Activated naive CD4-positive, alpha-beta T cell treated with Interleukin-2 at 50 U/mL for 16 hours (primary cell): ENCODE measurements at places on chromosomes 7 and 10.
A peak's percentile ranks its signal among the peaks of the same experiment; 100 is the strongest.

DNA sequence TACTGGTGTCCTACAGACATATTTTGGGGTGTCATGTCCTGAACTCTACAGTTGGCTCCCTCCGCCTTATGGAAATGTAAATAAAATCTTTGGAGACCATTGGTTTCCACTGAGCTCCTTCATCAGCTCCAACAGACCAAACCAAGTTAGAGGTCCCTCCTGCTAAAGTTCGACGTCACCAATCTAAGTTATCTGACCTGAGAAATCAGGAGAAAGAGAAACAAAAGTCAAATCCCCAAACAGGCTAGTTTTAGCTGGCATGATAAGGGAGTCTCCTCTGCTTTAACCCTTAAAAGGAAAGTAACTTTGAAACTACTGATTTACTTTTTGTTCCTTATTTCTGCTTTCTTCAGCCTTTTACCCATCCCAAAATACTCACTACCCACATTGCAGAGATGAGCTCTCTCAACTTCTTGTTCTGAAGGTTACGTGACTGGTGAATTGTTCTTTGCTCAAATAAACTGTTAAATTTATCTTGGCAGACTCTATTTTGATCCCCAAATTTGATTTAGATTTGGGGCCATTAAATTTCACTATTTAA, 39.9 kb downstream of the AVL9 start:
- DNase-seq: no peak

GRCh38 chr7:128129224-128129864, 98.1 kb upstream of the LRRC4 start:
- DNase-seq: no peak

GRCh38 chr7:28621369-28621841, 209.1 kb downstream of the CREB5 start:
- no peak for DNase-seq

GRCh38 chr10:24384954-24385353, 176.0 kb downstream of the KIAA1217 start:
- DNase-seq: no peak

GRCh38 chr10:133126431-133127290, 33.4 kb upstream of the KNDC1 start:
- DNase-seq: no peak

DNA sequence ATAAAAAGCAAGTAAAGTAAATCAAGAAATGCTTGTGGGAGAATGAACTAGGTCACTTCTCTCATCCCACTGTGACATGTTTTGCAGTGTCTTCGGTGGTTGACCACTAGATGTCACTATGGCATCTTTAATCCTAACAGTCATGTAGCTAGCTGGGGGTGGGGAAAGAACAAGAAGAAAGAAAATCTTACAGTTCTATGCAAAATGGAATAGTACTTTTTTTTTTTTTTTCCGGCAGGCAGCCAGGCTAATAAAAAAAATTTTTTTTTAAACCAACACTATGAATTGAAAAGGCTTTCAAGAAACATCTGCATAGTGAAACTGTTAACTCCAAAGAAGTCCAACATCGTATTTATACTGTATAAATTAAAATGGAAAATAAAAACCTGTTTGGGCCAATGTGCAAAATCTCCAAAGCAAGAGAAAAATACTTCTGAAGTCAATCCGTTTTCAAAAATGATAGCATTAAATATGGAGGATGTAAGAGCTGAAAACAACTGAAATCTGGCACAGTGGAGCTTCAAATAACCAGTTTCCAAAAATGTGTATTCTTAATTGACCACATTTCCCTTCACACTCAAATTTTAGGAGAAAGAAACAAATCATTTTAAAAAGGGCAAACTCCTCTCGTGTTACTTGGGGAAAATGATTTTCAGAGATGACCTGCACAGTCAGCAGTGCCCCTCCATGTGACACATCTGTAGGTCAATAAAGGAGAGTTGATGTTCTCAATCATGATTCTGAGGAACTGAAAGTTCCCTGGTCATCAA, 38.5 kb downstream of the CDK1 start:
- DNase-seq: peak; percentile 11

DNA sequence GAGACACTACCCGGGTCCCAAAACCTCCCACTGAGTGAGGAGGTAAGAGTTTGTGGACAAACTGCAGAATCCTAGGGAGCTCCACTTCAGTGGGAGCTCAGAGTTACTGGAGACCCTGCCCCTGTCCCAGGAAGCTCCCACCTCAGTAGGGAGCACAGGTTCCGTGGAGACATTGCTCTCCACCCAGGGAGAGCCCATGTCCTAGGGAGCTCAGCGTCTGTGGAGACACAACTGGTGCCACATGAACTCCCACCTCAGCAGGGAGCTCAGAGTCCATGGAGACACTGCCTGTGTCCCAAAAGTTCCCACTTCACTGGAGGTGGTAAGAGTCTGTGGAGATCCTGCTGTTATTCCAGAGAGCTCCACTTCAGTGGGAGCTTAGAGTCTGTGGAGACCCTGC, 6.3 kb downstream of the MYO1G start:
- DNase-seq: no peak

DNA sequence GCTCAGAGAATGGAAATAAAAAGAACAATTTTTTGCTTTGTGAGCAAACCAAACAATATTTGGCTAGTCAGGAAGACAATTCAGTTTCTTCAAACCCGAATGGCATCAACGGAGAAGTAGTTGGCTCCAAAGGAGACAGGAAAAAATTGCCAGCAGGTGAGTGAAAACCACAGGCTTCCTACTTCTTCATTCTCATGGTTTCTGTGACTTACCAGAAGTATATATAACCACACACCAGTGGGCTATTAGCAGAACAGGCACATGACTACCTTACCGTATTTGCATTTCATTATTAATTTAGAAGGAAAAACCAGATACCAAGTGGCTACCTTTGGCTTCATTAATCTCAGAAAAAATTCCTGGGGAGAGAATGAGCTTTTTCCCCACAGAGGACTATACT, 8.8 kb downstream of the TDRD1 start:
- no peak for DNase-seq

- DNase-seq: no peak
Measured at GRCh38 chr7:56447864-56448693, 331.9 kb upstream of the NUPR2 start.

DNA sequence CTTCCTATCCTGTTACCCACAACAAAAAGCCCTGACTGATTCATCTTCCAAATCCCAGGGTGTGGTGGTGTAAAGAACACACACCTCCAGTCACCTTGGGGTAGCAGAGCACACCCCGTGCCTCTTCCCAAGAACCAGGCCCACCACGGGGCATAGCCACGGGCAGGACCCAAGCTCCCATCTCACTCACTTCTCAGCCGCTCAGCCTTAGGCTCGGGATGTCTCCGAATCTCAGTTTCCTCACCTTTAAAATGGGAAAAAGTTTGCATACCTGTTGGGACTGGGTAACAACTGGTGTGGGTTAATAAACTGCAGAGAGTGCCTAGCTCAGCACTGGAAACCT, 139.0 kb downstream of the FGFR2 start:
- DNase-seq: no peak

- no peak for DNase-seq
Measured at GRCh38 chr10:17512341-17513001, 58.1 kb upstream of the ST8SIA6 start.

- DNase-seq: no peak
Measured at GRCh38 chr10:113486531-113486930, 66.3 kb upstream of the HABP2 start.

GRCh38 chr7:98085674-98086073, 21.0 kb upstream of the LMTK2 start:
- no peak for DNase-seq

DNA sequence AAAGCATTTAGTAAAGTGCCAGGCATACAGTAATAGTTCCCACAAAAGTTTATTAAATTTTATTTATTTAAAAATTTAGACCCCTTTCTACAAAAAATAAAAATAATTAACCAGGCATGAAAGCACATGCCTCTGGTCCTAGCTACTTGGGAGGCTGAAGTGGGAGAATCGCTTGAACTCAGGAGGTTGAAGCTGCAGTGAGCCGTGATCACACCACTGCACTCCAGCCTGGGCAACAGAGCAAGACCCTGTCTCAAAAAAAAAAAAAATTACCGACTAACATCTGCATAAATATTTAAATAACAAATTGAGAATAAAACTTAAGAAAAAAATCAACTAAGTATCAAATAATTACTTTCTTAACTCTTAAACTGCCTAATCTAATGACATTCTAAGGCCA, 64.3 kb upstream of the TRIM24 start:
- DNase-seq: no peak

DNA sequence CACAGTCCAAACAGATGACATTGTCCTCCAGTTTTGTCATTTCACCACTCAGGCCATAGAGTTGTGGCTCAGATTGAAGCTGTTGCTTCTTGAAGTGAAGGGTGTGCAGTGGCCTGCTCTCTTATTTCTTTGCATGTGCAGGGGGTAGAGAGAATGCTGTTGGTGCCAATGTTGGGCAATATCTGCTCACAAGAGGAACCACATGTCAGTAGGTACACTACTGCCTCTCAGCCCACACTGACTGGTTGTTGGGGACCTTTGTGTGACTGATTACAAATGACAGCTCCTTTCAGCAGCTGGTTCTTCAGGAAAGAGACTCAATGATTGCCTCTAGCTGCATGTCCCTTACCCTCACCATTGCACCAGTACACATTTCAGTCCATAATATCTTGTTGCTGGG, 21.9 kb upstream of the SFTPA1 start:
- DNase-seq: no peak

DNA sequence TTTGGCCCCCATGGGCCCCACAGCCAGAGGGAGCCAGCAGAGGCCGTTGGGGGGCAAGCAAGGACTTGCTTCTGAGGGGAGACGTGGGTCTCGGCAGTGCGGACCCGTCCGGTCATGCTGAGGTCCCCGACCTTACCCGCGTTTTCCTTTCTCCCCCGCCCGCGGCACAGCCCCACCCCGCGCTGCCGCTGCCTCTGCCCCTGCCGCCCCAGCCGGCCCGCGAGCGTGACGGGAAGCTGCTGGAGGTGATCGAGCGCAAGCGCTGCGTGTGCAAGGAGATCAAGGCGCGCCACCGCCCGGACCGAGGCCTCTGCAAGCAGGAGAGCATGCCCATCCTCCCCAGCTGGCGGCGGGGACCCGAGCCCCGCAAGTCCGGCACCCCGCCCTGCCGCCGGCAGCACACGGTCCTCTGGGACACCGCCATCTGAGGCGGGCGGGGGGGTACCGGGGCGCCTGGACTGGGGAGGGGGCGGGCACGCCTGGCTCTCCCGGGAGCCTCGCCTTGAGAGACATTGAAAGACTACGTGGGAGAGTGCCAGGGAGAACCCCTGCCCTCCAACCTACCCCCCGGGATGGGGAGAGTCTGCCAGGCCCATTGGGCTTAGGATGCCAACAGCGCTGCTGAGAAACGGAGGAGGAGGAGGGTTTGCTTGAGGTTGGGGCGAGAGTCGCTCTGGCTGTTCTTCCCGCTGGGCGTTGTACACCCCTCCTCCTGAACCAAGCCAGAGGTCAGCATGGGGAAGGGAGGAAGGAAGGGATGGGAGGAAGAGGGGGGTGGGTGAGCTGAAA, 9.9 kb downstream of the NYAP1 start:
- DNase-seq: peak; percentile 61

DNA sequence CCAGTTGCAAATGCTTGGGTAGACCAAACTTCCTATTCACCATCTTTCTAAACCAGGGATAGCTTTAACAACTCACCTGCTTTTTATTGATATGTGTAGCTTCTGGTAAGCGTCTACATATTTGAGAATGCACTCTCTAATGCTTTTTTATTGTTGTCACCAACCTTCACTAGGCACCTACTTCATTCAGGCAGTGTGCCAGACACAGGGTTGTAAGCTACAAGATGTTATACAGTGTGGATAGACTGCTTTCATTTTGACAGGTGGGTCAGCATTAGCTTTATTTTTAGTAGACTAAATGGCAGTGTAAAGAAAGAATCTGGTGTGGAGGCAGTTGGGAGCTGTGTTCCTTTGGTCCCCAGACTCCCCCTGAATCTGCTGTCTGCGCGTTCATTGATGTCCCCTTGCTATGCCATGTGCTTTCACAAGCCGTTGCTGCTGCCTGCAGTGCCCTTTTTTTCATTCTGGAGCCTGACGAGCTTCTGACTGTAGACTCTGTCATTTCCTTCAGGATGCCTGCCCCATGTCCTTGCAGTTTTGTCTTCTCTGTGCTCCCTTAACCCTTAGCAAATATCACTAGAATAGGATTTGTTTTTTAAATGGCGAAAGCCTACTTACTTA, 32.1 kb downstream of the NRF1 start:
- no peak for DNase-seq

GRCh38 chr7:44667190-44667589, 60.8 kb downstream of the OGDH start:
- DNase-seq: no peak

GRCh38 chr10:27153845-27154193, 365 bp downstream of the YME1L1 start:
- no peak for DNase-seq

GRCh38 chr10:119275085-119275484, 67.7 kb downstream of the GRK5 start:
- no peak for DNase-seq

DNA sequence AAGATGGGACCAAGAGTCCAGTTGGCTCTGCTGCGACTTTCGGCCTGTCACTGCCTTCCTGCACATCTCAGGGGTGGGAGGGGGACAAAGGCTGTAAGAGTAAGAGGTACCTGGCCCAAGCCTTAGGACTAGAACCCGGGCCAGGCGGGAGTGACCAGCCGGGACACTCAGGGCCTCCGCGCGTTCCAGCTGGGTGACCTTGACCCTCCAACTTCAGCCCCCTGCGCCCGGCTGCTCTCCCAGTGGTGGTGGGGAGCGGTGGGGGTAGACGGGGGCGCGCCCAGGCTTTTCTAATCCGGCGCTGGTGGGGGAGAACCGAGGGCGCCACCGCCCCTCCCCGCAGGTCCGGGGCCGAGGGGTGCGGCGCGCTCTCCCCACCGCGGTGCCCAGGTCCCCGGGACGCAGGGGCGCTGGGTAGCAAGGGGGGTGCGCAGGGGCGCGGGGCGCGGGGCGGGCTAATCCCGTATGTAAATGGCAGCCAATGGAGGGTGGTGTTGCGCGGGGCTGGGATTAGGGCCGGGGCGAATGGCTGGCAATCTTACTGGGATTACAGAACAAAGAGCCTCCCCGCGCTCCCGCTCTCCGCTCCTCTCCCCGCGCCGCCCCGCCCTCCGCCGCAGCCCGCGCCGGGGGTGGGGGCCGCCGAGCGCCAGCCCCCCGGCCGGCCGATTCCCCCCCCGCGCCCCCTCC, at the start of gene GTF2IRD1:
Gene GTF2IRD1, plus strand, starts transcription at position 585 of the 690 bp plus-strand sequence. CDS start 54,175 bp downstream, outside the sequence.
- DNase-seq: peak; percentile 54

GRCh38 chr10:4131407-4132215, 346.6 kb upstream of the KLF6 start:
- DNase-seq: peak; percentile 32

DNA sequence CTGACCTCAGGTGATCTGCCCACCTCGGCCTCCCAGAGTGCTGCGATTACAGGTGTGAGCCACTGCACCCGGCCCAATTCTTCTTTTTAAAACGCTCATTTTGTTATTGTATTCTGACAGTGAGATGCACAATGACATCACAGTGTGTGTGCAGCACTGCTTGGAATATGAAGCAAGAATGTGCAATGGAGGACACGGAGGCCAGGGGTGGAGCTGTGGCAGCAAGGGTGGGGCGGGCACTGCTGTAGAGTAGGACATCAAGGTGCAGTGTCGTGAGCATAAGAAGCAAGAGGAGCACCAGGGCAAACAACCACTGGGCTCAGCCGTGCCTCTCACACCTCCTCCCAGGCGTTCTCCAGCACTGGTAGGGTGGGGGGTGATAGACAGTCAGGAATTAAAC, 26.8 kb upstream of the GRID1 start:
- no peak for DNase-seq

- no peak for DNase-seq
Measured at GRCh38 chr10:86293396-86293791, 73.2 kb downstream of the GRID1 start.
